ENCODE measurements at places on chromosomes 1 and 21.

GRCh38 chr1:165893507-165893906 is 66.1 kb downstream of the UCK2 start:
- DNase-seq = no peak

DNA sequence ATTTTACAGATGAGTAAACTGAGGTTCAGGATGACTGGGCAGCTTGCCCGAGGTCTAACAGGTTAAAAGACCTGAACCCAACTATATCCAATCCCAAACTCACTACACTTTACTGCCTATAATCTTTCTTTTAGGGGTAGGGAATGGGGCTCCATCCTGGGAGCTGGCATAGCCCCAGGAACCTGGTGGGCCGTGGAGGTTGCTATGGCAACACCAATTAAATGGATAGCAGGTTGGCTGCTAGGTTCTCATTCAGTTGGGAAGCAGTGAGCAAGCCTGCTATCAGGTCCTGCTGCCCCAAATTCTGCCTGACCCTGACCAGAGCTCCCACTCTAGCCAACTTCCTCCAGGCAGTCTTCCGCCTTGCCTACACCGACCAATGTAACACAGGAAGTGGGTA is 40.9 kb downstream of the LRP8 start:
- no peak for DNase-seq

GRCh38 chr1:6803357-6803756 is 18.1 kb downstream of the CAMTA1 start:
- DNase-seq = no peak

- DNase-seq = no peak
Measured at GRCh38 chr1:247064304-247064703, 14.3 kb downstream of the ZNF670 start.

- no peak for DNase-seq
Measured at GRCh38 chr1:210687582-210688279, 359.0 kb downstream of the HHAT start.

- no peak for DNase-seq
Measured at GRCh38 chr1:220323717-220324116, 51.5 kb upstream of the RAB3GAP2 start.

DNA sequence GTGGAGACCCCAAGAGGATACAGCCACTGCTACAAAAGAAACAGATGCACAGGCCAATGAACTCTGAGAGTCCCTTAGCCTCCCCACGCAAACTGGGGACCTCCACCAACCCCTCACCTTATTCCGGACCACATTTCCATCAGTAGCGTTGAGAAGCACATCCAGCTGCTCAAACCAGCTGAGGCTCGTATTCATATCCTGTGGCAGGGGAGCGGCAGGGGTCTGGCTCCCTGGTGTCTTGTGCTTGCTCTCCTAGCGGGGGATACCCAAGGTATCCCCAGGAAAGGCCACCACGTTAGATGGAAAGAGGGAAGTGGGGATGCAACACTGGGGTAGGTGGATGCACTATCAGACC is 481 bp downstream of the CCDC163 start:
- DNase-seq = no peak

- DNase-seq = no peak
Measured at GRCh38 chr1:112904071-112904830, 51.7 kb downstream of the SLC16A1 start.

- DNase-seq = no peak
Measured at GRCh38 chr1:154481053-154481452, 21.0 kb upstream of the TDRD10 start.

- DNase-seq = no peak
Measured at GRCh38 chr1:169886931-169887330, 6.8 kb downstream of the SCYL3 start.

GRCh38 chr1:152959801-152960451 is 10.5 kb upstream of the SPRR4 start:
- DNase-seq = no peak

DNA sequence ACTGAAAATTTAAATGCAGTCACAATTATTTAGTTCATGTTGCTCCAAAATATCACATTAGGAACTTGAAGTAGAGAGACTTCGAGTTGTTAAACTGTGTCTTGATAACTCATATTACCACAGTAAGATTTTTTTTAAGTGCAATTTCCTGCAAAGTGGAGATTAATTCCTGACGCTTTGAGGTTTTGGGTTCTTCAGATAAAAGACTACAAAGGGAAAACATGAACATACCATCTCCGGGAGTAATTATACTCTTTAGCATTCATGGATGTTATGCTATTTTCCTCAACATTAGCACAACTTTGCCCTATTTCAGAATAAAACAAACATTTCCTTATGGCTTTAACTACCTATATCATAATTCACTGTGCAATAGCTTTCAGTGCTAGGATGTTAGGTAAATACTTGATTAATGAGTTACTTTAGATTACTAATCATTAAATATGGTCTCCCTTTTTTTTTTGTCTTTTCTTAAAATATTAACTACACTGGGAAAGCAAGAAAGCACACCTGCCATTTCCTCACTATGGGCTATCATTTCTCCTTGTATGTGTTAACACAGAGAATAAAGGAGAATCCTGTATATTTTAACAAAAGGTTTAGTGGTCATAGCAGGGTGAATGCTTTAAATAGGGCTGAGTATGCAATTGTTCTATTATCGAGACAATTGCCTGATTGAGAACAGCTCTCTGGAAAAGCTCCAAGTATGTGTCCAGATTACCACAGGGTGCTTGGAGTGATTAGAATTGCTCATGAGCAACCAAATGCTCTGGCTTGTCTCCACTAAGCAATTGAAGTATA is 252.5 kb upstream of the C1orf105 start:
- DNase-seq = no peak

GRCh38 chr1:48864913-48865312 is 88.2 kb upstream of the BEND5 start:
- DNase-seq = no peak

GRCh38 chr1:115453666-115454065 is 115.6 kb upstream of the NGF start:
- no peak for DNase-seq

- DNase-seq = no peak
Measured at GRCh38 chr1:13735168-13735930, 35.4 kb downstream of the PRDM2 start.

Data from right renal pelvis (tissue), 4 donors.